Left ventricle myocardium inferior (tissue), 1 donor: ENCODE measurements at places on chromosomes 12 and 14.

DNA sequence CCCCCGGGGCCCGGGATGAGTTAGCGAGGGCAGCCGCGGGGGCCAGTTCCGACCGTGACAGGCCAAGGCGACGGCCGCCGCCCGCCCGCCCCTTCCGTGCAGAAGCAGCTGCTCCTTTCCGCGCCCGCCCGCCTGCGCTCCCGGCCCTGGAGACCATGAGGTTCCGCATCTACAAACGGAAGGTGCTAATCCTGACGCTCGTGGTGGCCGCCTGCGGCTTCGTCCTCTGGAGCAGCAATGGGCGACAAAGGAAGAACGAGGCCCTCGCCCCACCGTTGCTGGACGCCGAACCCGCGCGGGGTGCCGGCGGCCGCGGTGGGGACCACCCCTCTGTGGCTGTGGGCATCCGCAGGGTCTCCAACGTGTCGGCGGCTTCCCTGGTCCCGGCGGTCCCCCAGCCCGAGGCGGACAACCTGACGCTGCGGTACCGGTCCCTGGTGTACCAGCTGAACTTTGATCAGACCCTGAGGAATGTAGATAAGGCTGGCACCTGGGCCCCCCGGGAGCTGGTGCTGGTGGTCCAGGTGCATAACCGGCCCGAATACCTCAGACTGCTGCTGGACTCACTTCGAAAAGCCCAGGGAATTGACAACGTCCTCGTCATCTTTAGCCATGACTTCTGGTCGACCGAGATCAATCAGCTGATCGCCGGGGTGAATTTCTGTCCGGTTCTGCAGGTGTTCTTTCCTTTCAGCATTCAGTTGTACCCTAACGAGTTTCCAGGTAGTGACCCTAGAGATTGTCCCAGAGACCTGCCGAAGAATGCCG, 699 bp downstream of the MGAT2 start:
- DNase-seq, result peak; percentile 71

- DNase-seq, result no peak
These were observed 37.4 kb downstream of the PHLDA1 start for GRCh38 chr12:75994069-75994740.

DNA sequence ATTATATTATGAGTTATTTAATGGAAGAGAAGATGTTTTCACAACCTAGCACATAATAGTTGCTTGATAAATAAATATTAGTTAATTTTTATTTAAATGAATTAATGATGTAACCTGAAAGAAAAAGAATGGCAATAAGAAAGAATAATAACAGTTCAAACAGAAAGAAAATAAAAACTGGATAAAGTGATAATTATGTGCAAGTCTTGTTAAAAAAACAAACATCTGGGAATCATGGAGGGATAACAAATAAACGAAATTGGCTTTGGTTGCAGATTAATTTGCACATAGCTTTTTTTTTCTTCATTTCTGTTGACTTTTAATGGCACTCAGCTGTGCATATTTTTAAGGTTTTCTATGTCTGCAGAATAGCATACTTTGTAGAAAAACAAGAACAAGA, 23.4 kb upstream of the ABCD2 start:
- DNase-seq, result no peak

DNA sequence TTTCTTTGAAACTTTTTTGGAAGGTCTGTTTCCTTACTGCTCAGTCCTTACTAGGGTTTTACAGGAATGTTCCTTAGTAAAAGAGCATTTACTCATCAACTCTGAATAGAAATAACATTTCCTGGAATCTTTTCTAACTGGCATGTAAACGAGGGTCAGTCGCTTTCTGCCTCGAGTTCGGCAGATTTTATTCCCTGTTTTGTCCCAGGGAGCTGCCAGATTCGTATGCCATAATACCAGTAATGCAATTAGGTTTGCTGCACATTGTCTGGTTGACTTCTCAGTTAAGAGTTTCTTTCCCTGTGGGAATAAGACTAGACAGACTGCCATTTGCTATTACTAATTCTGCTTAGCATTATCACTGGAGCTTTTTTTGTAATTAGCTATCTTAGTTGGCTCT, 91.9 kb downstream of the VRK1 start:
- DNase-seq, result no peak

- DNase-seq, result no peak
These were observed 157.4 kb upstream of the CNTN1 start for GRCh38 chr12:40534828-40535227.

DNA sequence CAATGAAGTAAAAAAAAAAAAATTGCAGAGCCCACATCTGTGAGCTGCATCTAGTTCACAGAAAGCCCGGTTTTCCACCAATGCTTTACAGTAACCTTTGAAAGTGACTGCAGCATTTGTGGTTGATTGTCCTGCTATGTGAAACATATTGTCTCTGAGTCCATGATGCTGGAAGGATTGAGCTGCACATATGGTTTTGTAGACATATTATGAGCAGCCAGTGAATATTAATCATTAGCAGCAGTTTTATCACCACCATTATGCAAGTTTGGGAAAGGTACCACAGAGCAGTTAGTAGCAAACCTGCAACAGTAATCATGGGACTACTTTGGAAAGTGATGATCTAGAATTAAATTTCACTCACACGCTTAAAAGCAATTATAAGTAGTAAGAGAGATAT, 151.5 kb upstream of the PRICKLE1 start:
- no peak for DNase-seq

GRCh38 chr14:85607651-85608081, 77.7 kb downstream of the FLRT2 start:
- no peak for DNase-seq

GRCh38 chr14:30553311-30553989, 5.5 kb upstream of the G2E3 start:
- no peak for DNase-seq

DNA sequence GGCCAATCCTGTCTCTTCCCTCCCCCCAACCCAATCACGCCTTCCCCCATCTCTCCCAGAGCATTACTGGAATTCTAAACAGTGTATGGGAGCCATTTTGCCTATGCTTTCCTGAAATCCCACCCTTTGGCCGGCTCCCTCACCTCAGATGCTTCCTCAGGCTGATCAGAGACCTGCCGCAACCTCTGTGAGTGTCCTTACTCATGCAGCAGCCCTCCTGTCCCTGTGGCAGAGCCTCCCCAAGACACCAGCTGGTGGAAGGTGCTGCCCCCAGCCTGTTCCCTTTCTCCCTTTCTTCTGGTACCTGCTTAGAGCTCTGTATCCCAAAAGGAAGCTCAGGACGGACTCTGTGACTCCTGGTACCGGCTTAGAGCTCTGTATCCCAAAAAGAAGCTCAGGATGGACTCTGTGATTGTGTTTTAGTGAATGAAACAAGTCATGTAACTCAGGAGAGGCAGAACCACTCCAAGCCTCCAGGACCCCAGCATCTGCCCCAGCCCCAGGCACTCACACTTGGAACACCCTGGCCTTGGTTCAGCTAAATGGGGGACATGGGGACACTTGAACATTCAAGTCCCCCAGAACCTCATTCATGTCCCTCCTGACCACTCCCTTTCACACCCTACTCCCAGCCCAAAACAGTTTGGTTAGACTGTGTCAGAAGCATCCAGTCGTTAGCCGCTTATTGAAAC, 29.3 kb upstream of the RIN3 start:
- no peak for DNase-seq

GRCh38 chr12:95115641-95116040, 42.2 kb upstream of the NR2C1 start:
- DNase-seq, result no peak

DNA sequence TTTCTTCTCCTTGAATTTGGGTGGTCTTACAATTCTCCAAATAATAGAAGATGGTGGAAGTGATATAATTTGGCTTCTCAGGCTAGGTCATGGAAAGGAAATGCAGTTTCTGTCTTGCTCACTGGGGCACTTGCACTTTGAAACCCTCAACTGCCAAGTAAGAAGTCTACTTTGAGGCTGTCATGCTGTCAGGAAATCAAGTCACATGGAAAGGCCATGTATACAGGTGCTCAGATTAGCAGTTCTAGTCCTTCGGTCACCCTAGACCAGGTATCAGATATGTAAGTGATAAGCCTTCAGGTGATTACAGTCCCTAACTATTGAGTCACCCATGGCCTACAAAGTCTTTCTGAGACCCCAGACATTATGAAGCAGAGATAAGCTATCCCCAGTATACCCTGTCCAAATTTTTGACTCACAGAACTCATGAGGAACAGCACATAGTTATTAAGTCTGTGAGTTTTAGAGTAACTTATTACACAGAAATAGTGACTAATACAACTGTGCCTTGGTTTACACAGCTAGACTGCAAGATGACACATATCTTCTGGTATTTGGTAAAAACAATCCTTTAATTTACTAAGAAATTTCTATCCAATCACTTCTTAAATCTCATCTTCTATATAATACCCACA, 26.3 kb upstream of the BBS10 start:
- no peak for DNase-seq

- DNase-seq, result no peak
These were observed 345.0 kb downstream of the SLC16A7 start for GRCh38 chr12:59940631-59941342.

DNA sequence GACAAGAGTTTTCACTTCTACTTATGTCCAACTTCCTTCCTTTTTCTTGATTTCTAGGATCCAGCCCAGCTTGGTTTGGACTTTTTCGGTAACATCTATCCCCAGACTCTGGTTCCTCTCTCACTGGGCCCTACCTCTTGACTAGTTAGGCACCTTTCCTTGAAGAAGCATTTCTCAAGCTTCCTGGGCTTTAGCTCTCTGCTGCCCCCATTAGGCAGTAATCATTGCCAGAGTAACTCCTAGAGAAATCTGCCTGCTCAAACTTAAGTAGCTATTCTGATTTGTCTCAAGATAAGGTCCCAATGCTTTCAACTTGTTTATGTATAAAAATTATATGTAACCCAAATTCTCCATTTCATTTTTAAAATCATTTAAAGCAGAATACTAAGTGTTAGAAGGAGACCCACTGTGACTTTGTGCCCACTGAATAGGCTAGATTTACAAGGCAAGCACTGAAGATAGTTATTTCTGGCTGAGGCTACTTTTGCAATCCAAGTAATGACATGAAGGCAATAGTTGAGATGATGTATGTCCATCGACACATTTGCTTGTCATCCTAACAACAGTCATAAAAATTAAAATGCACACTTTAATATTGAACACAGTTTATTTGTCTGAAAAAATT, 275.0 kb upstream of the G2E3 start:
- no peak for DNase-seq

- no peak for DNase-seq
These were observed 47.7 kb downstream of the MAX start for GRCh38 chr14:65054471-65055085.

- no peak for DNase-seq
These were observed 171.2 kb downstream of the TTC8 start for GRCh38 chr14:88995437-88996198.

DNA sequence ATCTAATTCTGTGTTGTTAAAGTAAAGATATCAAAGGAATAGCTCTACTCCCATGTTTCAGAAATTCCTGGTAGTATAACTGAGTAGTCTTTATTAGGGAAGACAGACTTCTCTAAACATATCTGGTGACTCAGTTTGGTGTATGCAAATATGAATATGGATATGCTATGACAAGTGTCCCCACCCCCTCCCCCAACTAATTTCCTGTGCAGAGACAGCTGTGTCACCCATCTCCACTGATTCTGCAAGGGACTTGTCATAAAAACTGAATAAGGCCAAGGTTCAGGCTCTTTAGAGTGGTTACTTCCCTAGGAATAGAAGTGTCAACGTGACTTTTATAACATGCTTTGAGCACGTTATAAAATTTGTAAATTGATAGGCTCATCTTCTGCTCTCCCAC, 429.1 kb downstream of the DAD1 start:
- DNase-seq, result no peak

- DNase-seq, result no peak
These were observed 2.8 kb upstream of the BAZ2A start for GRCh38 chr12:56632701-56633467.

GRCh38 chr12:127640181-127640886, 626.6 kb upstream of the TMEM132C start:
- DNase-seq, result no peak

GRCh38 chr14:69284170-69284569, 24.2 kb downstream of the GALNT16 start:
- peak; percentile 36 for DNase-seq

DNA sequence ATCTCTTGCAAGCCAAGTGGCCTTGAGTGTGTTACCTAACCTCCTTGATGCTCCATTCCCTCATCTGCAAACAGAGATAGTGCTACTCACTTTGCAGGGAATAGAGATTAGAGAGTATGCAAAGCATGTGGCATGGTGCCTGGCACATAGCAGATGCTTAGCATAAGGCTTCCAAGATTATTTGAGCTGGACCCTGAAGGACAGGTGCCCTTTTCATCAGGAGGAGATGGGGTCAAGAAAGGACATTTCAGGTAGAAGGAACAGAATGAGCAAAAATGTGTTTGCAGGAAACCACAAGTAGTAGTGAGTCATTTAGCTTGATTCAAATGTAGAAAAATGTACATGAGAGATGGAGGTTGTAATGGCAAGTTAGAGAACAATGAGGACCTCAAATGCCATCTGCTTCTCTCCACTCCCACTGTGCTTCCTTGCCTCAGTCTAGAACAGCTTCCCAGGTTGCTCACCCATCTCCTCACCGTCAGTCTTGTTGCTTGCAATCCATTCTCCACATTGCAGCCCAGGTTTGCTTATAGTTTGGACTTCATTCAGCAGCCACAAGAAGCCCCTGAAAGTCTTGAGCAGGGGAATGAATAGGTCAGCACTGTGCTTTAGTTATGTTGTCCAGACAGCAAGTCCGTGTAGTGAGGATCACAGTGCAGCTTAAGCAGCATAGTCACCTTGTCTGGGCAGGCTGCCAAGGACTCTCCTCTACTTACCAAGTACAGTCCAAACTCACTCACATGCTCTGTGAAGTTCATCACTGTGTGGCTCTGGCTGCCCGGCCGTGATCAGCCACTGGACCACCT, 536.3 kb upstream of the CCDC196 start:
- DNase-seq, result peak; percentile 54

- DNase-seq, result no peak
These were observed 94.0 kb downstream of the C12orf50 start for GRCh38 chr12:87935216-87935615.

DNA sequence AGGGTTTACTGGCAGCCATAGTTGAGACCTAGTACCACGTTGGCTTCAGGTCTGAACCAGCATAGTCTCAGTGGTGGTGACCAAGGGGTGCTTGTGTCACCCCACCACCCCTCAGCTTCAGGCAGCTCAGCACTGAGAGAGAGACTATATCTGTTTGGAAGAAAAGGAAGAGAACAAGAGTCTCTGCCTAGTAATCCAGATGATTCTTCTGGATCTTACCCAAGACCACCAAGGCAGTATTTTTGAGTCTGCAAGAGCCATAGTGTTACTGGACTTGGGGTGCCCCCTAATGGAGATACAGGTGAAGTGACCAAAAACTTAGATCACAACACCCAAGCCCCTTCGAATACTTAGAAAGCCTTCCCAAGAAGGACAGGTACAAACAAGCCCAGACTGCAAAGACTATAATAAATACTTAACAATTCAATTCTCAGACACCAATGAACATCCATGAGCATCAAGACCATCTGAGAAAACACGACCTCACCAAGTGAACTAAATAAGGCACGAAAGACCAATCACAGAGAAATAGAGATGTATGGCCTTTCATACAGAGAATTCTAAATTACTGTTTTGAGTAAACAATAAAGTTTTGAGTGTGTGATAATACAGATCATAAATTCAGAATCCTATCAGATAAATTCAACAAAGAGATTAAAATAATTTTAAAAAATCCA, 107.0 kb downstream of the HELB start:
- no peak for DNase-seq

- no peak for DNase-seq
These were observed 14.4 kb downstream of the PLEKHG7 start for GRCh38 chr12:92717202-92717601.

- DNase-seq, result no peak
These were observed 20.6 kb upstream of the MYL2 start for GRCh38 chr12:110940933-110941332.

GRCh38 chr12:65640489-65640901, 183.8 kb upstream of the HMGA2 start:
- DNase-seq, result no peak

- no peak for DNase-seq
These were observed 111.5 kb upstream of the KITLG start for GRCh38 chr12:88691811-88692210.
